Activated naive CD4-positive, alpha-beta T cell treated with anti-CD3 and anti-CD28 coated beads, Interleukin-2, amount 10 ng/mL, durations not matched to agents 7 days and 5 days (primary cell): ENCODE measurements at places on chromosomes 3 and 15.

- DNase-seq = no peak
Observed at GRCh38 chr15:71362987-71363968, 248.0 kb downstream of the THSD4 start.

GRCh38 chr3:4741404-4742307, 237.6 kb upstream of the BHLHE40 start:
- no peak for DNase-seq

GRCh38 chr3:16871915-16872842, 12.6 kb upstream of the PLCL2 start:
- DNase-seq = no peak

GRCh38 chr3:87778876-87779275, 279.9 kb downstream of the CGGBP1 start:
- DNase-seq = no peak

GRCh38 chr3:122377975-122378374, 5.1 kb downstream of the MIX23 start:
- no peak for DNase-seq
